ENCODE measurements at places on chromosomes 7 and 10.

- DNase-seq = no peak
Measured at GRCh38 chr7:130649004-130649790, 19.4 kb downstream of the COPG2 start.

DNA sequence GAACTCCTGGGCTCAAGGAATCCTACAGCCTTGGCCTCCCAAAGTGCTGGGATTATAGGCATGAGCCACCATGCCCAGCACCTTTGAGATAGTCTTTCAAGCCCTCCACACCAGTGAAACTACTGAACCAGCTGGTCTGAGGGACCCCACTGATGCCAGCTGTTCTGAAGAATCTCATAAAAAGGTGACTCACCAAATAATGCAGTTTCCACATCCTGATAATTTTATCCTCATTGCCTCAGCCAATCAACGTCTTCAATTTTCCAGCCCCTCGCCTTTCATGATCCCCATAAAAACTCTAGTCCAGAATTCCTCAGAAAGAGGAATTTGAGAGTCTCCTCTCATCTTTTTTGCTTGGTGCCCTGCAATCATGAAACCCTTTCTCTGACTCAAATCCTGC, 1691.6 kb upstream of the LRRTM3 start:
- no peak for DNase-seq

DNA sequence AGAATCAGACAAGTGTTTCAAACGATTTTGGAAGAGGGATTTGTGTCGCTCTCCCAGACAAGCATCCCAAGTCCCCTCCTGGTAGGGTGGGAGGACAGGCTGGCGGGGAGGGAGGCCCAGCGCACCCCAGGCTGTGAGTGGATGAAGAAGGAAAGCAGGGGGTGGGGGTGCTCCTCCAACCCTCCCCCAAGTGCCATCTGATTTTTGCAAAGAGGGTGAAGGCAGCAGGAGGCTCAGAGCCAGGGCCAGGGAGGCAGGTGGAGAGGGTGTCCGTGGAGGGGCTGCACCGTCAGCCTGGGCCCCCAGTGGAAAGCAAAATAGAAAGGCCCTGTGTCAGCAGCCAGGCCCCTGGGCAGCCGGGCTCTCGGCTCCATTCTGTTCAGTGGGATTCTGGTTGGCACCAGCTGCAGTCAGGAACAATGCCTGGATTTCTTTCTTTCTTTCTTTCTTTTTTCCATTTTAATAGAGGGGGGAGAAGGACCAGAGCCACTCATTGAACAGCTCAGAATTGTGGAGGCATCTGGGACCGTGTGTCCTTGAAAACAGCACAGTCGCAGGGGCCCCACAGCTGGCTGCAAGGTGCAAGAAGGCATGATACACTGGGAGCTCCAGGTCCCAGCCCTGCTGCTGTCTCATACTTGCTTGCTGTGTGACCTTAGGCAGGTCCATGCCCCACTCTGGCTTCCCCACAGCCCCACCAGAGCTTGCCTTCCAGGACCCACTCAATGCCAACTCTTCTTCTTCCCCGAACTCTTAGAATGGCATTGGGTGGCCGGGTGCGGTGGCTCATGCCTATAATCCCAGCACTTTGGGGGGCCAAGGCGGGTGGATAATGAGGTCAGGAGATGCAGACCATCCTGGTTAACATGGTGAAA, 7.1 kb upstream of the ZMIZ1 start:
- DNase-seq = no peak

DNA sequence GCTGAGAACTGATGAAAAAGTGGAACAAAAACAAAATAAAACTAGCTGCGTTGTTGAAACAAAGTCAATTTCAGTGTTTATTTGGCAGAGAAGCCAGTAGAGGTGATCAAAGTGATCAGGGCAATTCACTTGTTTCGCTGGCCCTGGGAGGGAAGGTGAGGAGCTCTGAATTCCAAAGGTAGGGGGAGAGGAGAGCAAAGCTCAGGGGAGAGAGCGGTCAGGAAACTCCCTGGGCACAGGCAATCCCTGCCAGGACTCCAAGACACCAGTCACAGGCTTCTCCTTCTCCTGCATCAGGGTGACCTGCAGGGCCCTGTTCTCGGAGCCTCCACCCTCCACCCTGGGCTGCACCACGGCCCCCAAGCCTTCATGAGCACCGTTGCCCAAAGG, 6.8 kb upstream of the KIAA1217 start:
- DNase-seq = no peak

DNA sequence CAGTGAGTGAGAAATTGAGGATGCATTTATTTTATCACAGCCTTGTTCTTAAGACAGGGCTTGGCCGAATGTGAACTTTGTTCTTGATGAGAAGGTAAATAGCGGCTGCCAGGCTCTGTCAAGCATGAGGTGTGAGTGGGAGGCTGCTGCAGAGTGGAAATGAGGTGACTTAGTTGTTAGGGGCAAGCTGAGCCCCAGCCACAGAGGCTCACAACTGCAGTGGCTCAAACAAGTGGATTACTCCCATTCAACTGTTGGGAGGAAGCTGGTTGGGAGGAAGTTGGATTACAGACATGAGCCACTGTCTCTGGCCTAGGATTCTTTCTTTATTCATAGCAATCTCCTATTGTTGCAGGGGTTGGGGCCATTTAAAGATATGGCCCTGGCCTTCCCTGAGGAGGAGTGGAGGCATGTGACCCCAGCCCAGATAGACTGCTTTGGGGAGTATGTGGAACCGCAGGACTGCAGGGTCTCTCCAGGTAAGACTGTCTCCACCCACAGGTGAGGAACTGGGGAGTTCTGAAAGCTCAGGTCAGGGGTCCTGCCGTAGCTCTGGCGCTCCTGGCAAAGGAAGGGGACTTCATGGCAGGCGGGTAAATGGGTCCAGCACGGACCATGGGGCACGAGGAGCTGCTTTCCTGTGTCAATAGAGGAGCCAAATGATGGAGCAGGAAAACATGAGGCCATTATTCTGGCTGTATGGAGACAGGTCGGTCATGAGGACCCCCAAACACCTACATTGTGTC, 7.1 kb downstream of the ZSCAN25 start:
- no peak for DNase-seq

DNA sequence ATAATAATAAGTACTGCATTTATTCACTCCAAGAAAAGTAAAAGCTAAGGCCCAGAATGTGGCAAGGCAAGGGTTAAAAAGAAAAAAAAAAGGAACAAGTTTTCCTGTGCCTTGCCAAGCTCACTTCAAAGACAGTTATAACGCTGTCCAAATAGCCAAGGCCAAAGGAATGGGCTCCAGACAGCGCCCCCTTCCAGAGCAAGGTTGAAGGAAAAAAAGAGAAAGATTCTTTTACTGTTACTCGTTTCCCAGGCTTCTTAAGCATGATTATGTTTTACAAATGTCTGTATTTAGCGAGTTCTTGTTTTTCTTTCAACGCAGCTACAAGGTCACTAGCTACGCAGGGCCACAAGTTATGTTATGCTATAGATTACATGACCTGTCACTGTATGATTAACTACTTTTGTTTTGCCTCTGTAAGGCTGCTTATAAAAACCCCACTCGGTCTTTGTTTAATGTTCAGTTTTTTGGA, 9.1 kb upstream of the EIF4H start:
- no peak for DNase-seq

DNA sequence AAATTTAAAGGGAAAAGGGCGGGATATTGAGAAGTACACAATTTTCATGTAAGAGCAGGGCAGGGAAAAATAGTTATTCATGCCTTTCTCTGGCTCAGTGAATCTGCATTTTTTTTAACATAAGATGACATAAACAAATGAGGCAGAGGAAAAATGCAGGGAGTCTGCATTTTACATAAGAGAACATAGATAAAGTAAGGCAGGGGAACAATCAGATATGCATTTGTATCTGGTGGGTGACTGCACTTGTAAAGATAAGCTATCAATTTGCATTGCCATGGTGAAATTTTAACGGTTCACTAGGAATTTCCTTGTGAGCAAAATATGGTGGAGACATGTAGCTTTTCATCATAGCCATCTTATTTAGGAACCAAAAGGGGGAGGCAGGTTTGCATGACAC, 33.5 kb downstream of the ALOX5 start:
- DNase-seq = no peak

DNA sequence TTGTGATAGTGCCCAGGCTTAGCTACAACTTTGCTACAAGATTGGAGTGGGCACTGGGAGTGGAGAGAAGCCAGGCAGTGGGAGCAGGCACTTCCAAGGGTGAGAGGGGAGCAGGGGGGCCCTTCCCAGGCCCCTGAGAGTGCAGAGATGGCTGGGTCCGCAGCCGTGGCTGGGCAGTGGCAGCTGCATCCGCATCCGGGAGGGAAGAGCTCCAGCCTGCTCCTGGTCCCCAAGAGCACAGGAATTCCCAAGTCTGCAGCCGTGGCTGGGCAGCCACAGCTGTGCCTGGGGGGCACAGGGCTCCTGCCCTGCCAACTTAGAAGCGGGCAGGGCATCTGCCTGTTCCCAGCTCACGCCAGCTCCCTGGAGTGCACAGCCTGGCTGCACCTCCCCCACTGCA, 124.1 kb upstream of the POM121L12 start:
- no peak for DNase-seq

GRCh38 chr10:1368842-1369171, 312.6 kb downstream of the WDR37 start:
- DNase-seq = no peak

DNA sequence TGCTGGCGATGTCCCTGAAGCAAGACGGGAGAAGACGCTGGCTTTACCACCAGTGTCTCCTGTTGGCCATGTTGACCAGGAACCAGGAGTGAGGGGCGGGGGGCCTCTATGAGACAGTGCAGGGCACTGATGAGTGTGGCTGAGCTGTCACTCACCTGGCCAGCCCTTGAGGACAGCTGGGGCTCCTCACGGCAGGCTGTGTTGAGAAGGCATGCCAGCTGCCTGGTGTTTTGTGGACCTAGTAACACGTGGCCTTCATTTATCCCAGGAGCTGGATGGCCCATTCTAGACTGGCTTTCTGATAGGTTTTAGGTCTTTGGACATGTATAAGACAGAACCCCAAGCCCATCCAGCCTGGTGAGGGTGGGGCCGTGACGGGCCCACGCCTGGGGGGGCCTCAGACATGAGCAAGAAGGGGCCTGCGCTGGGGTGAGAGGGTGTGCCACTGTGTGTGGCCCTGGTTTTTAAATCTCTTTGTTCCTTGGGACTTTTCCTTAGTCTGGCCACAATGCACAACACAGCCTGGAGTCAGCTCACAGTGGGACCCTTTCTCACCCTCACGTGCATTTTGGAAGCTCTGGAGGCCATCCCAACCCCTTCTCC, 10.5 kb downstream of the RHBDD2 start:
- no peak for DNase-seq

- DNase-seq = no peak
Measured at GRCh38 chr7:74516214-74516613, 62.5 kb downstream of the GTF2IRD1 start.

- no peak for DNase-seq
Measured at GRCh38 chr7:66348531-66348930, 143.4 kb downstream of the TPST1 start.

- no peak for DNase-seq
Measured at GRCh38 chr7:101860316-101861217, 43.1 kb downstream of the CUX1 start.

DNA sequence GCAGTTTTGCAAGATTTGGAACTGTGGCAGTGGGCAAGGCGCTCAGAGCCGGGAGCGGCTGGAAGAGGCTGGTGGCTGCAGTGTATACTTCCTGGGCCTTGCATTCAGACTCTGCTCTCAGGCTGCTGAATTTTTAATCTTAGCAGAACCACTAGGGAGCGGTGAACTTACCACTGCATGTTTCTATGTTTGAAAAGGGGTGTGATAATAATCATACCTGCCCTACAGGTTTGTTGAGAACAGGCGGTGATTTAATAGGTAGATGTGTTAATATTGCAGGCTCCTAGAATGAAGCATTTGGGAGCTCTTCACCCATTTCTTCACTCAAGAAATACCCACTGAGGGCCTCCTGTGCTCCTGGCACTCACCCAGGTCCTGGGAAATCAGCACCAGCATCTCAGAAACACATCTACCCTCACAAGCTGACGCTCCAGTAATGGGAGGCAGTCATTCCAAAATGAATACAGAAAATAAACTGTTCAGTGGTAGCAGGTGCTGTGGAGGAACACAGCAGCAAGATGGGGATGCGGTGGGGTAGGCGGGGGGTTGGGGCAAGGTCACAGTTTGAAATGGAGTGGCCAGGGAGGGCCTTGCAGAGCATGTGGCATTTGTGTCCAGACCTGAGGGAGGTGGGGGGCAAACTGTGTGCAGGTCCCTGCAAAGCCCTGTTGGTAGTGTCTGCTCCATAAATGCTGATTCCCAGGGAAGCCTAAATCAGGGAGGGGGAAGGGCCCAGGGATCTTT, 41.0 kb downstream of the VWA2 start:
- no peak for DNase-seq

DNA sequence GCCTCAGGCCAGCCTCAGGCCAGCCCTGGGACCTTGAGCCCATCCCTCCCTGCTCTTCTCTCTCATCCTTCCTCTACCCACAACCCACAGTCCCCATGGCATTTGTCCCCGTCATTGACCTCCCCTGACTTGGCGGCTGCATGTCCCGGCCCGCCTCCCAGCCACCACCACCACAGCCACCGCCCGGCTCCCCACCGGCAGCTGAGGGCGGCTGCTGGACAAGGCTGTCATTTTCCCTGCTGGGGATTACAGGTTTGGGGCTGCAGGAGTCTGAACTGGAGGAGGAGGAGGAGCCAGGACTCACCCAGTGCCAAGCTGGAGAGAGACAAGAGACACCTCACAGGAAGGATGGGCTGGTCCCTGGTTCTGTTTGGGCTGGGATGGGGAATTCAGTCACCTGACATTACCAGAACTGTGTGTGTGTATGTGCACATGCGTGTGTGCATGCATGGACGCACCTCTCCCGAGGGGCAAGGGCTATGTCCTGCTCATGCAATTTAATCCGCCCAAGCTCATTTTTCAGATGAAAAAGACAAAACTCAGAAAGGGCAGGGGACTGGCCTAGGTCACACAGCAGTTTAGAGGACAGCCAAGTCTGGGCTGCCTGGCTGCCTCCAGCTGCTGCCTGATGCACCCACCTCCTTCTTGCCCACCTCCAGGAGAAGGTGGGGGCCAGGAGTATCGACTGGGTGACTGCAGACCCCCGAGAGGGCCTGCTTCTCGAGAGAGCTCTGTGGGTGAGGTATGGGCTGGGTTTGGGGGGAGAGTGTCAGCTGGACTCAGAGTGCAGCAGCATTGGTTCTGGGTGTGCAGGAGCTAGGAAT, 113.1 kb downstream of the ZMIZ1 start:
- DNase-seq = no peak

GRCh38 chr10:124721330-124722045, 22.7 kb downstream of the FAM53B start:
- DNase-seq = no peak

GRCh38 chr7:828793-829561, 3.3 kb upstream of the SUN1 start:
- no peak for DNase-seq

DNA sequence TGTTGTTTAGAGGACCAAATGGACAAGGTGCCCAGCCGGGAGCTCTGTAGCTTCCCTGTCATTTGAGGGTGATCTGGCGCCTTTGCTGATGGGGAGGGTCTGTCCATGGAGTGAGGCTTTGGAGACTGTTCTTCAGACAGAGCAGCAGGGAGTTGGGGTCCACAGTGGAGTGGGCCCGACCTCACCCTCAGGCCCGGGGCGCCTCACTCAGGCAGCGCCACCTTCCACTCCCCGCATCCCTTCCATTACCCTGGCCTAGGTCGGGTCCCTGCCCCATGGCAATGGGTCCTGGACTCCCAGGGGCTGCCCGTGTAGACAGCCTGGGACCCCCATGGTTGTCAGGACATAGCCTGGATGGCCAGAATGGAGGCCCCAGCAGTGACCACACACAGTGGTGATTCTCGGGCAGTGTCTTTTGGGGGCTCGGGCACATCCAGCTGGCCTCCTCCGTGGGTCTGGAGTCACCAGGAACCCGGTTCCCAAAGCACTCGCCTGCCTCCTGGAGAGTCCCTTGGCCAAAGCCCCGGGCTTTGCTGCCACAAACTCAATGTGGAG, 38.5 kb downstream of the TCERG1L start:
- DNase-seq = no peak

GRCh38 chr7:22969010-22969431, 44.9 kb downstream of the HYCC1 start:
- no peak for DNase-seq

Data from astrocyte of the cerebellum (primary cell).